ENCODE measurements at places on chromosomes 7 and 10.
A peak's percentile ranks its signal among the peaks of the same experiment; 100 is the strongest.

DNA sequence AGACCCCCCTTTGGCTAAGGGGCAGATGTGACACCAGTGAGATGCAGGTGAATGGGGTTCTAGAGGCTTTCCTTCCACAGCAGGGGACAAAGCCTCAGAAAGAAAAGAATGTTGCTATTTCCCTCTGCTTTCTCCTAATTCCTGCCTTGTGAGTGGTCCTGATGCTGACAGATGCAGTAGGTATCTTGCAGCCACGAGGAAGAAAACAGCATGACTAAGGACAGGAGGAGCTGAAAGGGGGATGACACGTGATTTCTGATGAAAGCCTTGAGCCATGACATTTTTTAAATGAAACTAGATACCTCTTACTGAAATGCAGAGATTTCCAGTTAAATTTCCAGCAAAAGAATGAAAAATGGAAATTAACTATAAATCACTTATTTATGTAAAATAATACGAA lies 92.4 kb downstream of the C1GALT1 start:
- DNase-seq, result no peak

DNA sequence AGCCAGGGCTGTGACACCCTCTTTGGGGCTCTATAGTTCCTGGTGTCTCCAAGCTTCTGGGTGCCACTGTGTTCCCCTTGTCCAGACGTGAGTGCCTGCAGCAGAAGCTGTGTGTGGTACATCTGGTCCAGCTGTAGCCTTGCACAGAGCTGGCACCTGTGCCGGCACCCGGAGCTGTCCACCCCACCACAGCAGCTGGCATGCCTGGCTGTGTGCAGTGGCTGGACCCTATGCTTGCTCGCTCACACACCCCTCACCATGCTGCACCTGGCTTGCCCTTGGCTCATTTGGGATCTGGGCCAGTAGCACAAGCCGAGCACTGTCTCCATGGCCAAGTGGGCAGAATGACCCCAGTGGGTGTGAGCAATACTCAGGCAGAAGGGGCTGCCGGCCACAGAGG lies 10.6 kb downstream of the DNAJB9 start:
- DNase-seq, result no peak

- DNase-seq, result peak; percentile 32
These were observed 18.8 kb downstream of the CHAT start for GRCh38 chr10:49632406-49633317.

DNA sequence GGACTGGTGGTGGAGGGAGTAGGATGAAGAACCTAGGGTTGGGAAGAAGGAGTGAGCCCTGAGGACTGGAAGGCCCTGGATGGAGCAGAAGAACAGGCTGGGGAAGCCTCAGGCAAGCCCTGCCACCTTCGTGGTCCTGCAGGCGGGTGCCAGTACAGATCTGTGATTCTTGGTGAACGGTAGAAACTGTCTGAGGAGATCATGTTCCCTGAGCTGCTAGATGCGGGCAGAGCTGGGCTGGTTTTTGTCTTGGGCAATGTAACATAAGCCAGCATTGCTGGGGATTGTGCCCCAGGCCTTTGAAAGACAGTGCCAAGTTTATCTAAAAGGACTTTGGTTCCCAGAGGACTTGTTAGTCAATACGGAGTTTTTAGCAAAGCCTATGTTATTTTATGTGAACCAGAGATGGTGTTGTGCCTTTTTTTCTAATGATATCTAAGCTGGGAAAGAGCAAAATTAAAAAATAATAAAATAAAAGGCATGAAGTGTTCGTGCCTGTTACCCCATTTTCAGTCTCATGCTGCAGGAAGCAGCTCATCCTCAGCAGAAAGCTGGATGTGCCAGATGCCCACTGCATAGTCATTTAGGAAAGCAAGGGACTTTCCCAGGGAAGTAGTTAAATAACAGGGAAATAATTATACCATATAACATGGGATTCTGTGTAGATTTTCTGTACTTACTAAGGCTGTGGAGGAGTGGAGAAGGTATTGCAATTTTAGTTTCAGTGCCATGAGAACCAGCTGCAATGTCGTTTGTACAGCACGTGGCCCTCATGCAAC lies 24.4 kb upstream of the FIGNL1 start:
- DNase-seq, result no peak

DNA sequence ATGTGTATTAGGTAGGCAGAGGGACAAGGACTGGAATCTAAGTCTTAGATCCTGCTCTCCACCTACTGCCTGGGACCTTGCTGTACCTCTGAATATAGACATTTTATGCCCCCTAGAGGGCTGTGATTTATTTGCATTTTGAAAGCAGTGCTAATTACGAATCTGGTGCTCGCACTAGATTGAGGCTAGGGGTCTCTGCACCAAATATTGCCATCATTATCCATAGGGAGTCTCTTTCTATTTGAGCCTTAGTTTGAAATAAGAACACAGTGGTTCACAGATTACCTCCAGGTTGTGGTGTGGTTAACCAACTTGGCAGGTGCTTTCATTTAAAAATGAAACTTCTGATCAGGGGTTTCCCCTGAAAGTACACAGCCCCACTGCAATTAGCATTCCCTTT lies 41.8 kb downstream of the CNNM1 start:
- DNase-seq, result no peak

DNA sequence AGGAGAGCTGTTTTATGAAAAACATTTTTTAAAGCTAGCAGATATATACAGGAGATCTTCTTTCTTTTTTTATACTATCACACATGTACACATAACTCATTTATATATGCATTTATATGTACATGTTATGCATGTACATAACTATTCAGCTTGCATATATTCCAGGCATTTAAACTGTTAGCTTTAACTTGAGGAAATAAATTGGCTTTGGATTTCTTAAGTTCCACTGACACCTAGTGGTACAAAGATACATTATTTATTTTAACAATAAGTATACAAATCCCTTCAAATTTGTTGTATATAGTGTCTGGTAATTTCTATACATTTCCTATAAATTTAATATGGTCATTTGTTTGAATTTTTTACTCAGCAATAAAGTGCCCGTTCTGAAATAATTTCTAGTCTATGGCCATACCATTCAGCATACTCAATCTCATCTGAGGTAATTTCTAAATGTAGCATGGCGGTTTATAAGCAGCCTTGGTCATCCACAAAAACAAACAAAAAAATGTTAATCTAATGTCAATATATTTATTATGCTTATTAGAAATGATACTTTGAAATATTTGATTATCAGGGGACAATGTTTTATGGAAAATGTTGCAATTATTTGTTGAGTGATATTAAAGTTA lies 11.6 kb downstream of the ZDHHC6 start:
- DNase-seq, result no peak

DNA sequence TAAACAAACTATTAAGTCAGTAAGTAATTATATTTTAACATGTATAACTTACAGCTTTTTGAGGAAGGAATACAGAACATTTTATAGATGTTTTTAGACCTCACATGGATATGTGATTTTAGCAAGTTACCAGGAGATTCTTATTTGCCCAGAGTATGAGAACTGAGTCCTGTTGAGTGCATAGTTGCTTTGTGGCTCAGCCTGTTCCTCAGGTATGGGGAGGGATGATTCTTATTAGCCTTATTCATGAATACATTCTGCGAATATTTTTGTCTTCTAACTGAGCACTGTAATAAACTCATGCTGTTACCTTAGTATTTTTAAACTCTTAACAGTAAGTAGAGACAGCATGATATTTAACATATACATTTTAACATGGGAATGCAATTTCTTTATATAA lies 17.9 kb downstream of the BTAF1 start:
- DNase-seq, result no peak

- no peak for DNase-seq
These were observed at the start of gene SUN1 for GRCh38 chr7:832167-832967. TSS of gene SUN1 (plus strand) at chr7:832476. CDS start at chr7:832525, 49 bp downstream.

DNA sequence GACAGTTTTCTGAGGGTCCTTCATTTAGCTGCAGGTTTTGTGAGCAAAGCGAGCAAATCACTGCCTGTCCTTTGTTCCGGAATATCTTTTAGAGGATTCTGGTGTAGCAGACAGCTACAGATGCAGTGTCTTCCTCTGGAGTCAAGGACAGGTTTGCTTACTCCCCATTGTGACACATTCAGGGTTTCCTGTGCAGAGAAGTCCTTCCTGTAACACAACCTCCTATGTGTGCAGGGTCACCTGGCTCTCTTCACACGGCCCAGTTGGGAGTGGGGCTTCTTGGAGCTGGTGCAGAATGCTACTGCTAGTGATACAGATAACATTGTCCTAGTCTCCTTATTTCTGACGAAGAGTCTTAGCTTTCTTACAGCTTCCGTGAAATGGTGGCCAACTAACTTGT lies 47.9 kb downstream of the RBM33 start:
- DNase-seq, result no peak

GRCh38 chr10:108783897-108784296 lies 1139.4 kb downstream of the XPNPEP1 start:
- peak; percentile 29 for DNase-seq

- DNase-seq, result no peak
These were observed 115.8 kb downstream of the SEMA3D start for GRCh38 chr7:85070967-85071628.

GRCh38 chr7:70092314-70093204 lies 494.3 kb downstream of the AUTS2 start:
- no peak for DNase-seq

- peak; percentile 92 for DNase-seq
These were observed 46.6 kb downstream of the CDHR3 start for GRCh38 chr7:106009503-106010226.

- DNase-seq, result no peak
These were observed 33.7 kb upstream of the RHEB start for GRCh38 chr7:151553356-151553755.

DNA sequence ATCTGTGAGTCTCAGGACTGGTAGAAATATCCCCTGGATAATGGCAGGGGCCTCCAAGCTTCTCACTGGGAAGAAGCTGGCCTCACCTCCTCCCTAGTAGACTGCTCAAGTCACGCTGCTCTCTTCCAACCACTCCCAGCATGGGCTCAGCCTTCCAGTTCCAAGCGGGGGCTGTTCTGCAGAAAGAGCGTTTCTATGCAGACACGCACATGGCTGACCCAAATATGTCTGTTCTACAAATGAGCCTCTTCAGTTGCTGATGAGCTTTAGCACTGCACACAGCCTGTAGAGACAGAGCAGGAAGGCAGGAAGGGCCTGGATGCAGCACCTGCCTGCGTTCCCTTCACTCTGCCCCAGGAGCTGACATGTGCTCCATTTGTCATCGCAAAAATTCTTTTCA lies 523.9 kb upstream of the MGMT start:
- DNase-seq, result no peak

DNA sequence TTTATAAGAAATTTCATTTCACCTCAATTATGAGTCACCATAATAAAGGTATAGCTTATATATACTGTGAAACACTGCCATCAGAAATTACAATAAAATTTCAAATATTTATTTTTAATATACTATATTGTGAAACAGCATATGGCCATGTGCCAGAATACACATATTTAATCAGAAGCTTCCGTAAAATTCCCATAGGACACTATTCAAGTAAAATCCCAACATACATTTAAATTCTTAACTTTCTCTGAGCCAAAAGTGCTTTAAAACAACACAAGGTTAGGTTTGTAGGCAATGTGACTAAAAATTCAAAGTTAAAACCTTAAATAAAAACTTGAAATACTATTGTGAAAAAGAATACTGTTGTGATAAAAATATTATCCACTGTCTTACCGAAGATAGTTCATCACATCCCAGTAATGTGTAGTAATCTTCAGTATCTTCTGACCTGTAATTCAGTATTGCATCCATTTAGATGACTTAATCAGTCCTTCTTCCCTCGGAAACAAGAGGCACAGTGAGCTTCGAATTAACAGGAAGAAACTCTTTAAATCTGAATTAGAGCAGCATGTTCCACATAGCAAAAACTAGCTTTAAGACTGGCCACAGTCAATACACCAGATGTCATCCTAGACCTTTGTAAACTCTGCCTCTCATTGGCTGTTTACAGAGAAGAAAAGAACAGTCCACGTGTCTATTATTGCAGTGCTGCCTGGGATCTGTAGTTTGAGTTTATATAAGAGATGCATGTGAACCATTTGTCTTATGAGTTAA lies at the start of gene DNAJC12:
DNAJC12 (minus strand) TSS at position 648 of the 774 bp plus-strand sequence; CDS start at position 471, 177 bp downstream.
- DNase-seq, result no peak

DNA sequence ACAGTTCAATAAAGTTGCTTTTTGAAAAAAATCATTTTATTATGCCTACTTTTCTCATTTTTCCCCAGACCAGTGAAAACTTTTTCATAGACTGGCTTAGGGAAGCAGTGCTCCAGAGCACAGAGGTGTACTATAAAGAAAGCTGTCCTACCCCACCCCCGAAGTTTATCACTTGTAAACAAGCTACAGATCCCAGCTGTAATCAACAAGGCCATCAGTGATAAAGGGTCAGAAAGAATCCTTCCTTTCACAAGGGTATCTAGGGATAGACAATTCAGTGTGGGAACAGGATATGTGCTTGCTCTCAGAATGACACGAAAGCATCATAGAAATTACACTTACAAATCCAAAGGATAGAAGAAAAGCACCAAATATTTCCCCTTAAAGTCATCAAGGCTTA lies 4.5 kb downstream of the PRDX3 start:
- no peak for DNase-seq

GRCh38 chr10:52334595-52334994 lies 20.5 kb downstream of the DKK1 start:
- no peak for DNase-seq

GRCh38 chr7:46034056-46034768 lies 113.1 kb upstream of the IGFBP3 start:
- DNase-seq, result no peak

DNA sequence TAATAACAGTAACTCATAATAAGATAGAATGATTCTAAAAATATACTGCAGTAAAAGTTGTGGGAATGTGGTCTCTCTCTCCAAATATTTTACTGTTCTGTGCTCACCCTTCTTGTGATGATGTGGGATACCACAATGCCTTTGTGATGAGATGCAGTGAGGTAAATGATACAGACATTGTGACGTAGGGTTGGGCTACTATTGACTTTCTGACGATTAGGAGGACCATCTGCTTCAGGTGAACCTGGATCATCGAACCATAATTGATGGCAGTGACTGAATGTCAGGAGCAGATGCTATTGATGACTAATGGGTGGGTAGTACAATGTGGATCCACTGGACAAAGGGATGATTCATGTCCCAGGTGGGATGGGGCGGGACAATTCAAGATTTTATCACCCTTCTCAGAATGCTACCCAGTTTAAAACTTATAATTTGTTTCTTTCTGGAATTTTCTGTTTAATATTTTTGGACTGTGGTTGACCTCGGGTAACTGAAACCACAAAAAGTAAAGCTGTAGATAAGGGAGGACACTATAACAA lies 73.9 kb upstream of the ARMC3 start:
- DNase-seq, result no peak

DNA sequence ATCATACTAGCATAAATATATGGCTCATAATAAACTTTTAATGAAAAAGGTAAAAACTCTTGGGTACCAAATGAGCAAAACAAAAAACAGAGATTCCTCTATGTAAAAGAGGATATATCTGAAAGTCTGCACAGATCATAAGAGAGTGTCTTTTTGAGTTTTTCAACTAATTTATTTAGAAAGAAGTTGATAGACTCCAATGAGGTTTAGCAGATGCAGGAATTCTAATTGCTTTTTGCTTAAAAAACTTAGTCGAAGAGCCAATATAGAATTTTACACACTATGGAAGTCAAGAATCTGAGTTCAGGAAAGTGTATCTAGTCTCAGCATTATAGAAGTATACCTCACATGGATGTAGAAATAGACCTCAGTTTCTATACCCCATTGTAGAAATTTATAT lies 3.4 kb upstream of the MLLT10 start:
- no peak for DNase-seq

- no peak for DNase-seq
These were observed 1181.6 kb downstream of the DNAJB9 start for GRCh38 chr7:109751241-109751640.

GRCh38 chr10:105759669-105760068 lies 1118.6 kb downstream of the SORCS3 start:
- DNase-seq, result no peak

GRCh38 chr7:139591550-139592195 lies 68.2 kb downstream of the CLEC2L start:
- no peak for DNase-seq

GRCh38 chr10:32271617-32272016 lies 75.3 kb downstream of the EPC1 start:
- no peak for DNase-seq

Measured in Peyer's patch (tissue), 4 donors.